Esophagus mucosa (tissue), 1 donor: ENCODE measurements at places on chromosomes 11 and 22. TPM values are rescaled to one million over a fixed set of nuclear protein-coding genes. Genes with fewer than 3 reads are reported as not detected.
A peak's percentile ranks its signal among the peaks of the same experiment; 100 is the strongest.

- ATAC-seq: peak; percentile 89
These were observed 25.1 kb upstream of the USP47 start for GRCh38 chr11:11816511-11817314.

Gene MRPL40
- total RNA-seq: 26.4 TPM

Gene FBLN1
- 39.5 TPM for total RNA-seq

- ATAC-seq: no peak
These were observed 78.3 kb downstream of the LRRC32 start for GRCh38 chr11:76592025-76592914.

Gene P4HA3
- 0.20 TPM for total RNA-seq

Gene OR51B2
- total RNA-seq: not detected

DNA sequence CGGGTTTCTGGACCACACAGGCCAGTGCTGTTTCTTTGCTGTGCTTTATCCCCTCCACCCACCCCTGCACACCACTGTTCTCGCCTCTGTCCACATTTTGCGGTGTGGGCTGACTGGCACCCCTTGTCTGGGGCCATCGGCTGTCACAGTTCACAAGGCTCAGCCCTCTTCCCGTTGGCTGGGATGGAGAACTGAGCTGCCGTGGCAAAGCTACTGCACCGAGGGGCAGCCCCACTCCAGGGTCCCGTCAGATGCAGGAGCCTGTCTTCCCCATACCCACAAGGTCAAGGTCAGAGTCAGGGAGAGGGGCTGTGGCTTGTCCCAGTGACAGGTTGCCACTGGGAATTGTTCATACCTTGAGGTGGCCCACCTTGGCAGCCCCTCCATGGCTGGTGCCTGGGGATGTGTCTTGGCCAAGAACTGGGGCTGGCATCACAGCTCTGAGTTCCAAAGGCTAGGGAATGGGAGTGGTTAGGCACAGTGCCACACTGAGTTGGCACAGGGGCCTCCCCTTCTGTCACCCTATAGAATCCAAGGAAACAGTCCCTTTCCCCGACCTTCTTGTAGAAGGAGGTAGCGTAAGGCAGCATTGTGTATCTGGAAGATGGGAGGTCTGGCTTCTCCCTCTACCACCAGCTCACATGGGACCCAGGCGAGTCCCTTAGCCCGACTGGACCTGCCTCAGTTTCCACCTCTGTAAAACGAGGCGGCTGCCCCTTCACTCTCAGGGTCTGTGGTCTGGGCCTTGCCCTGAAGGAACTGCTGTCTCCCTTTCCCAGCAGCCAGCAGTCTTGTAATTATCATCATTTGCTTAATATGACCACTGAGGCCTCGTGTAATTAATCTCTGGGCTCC is 3.4 kb downstream of the GRK2 start:
- peak; percentile 20 for ATAC-seq

- ATAC-seq: no peak
These were observed 70.4 kb upstream of the FGF3 start for GRCh38 chr11:69889400-69890318.

DNA sequence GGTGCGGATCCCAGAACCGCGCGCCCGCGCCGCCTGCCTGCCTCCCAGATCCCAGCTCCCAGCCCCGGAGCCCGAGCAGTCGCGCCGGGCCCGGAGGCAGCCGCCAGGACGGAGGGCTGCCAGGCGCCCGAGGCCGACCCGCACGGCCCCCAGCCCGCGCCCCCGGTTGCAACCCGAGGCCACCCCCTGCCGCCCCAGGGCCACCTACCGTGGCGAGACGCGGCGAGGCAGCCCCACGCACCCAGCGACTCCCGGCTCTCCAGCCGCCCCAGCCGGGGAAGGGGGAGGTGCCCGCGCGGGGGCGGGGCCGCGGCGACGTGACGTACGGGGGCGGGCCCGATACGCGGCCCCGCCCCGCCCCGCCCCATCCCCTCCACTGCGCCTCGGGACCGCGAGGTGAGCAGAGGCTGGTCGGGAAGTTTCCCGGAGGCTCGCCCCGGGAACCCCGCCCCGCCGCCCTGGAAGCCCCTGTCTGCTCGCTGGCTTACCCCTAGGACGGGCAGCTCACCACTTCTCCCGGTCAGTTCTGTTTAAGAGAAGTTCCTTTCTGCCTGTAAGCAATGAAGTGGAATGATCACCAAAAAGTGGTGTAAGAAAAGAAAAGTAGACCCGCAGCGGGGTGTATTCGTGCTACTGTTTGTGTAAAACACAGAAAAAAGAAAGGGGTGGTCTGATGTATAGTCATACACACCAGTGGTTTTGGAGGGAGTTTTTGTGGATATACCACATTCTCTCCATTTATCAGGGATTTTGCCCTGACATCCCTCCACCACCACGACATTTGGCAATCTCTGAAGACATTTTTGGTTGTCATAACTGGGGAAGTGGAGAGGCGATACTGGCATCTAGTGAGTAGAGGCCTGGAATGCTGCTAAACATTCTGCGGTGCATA is at the start of gene TPST2:
TSS of gene TPST2 (minus strand) at position 288 of the 892 bp plus-strand sequence. CDS start 48,502 bp downstream, outside the sequence.
- ATAC-seq: peak; percentile 93

GRCh38 chr11:47943721-47944586 is 36.4 kb upstream of the PTPRJ start:
- no peak for ATAC-seq

Gene MUC2
- 0.08 TPM for total RNA-seq

- ATAC-seq: no peak
These were observed 3.4 kb downstream of the PTGDR2 start for GRCh38 chr11:60852117-60852981.

Gene GAB4
- total RNA-seq: not detected

DNA sequence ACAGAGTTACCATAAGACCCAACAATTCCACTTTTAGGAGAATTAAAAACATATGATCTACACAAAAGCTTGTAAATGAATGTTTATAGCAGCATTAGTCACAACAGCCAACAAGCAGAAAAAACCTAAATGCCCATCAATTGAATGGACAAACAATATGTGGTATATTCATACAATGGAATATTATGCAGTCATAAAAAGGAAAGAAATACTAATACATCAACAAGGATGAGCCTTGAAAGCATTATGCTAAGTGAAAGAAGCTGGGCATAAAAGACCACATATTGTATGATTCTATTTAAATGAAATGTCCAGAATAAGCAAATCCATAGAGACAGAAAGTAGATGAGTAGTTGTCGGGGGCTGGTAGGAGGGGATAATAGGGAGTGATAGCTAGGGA is 5.0 kb downstream of the MPZL2 start:
- no peak for ATAC-seq

- ATAC-seq: no peak
These were observed 34.0 kb upstream of the TECTA start for GRCh38 chr11:121067026-121067425.

Gene CYP2D6
- total RNA-seq: 1.1 TPM

DNA sequence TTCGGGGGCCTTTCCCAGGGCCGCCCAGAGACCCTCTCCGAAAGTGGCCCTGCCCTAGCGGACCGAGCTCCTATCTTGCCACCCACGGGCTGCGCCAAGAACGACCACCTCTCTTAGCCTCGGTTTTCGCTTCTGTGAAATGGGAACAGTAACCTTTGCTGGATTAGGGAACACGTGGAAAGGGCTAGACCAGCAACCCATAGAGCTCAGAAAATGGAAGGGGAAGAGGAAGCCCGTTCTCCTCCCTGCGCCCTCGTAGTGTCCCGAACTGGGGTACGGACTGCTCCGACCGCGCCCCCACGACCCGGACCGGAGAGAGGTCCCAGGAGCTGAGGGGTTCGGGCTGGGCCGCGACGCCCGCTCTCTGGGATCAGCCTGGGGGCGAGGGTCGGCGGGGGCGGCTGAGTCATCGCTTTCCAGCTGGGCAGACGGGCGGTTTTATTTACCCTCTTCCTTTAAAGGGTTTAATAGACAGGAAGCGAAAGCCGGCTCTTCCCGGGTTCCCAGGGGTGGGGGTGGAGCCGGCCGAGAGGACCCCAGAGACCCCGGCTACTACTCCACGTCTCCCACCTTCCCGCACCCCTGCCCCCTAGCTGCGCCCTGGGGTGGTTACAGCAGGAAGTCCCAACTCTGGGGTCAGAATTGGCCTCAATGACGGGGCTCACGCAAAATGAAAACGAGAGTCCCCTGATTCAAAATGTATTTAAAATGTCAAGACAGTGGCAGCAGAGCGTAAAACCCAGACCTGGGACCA is 907 bp upstream of the PHLDA2 start:
- ATAC-seq: no peak
